NCI-H146 (cell line): ENCODE measurements at places on chromosomes 2 and 18.
A peak's percentile ranks its signal among the peaks of the same experiment; 100 is the strongest.

GRCh38 chr2:233811087-233811486, 33.0 kb downstream of the MROH2A start:
- DNase-seq, result no peak

- peak; percentile 17 for DNase-seq
These were observed 25.0 kb downstream of the CREG2 start for GRCh38 chr2:101362316-101362715.

DNA sequence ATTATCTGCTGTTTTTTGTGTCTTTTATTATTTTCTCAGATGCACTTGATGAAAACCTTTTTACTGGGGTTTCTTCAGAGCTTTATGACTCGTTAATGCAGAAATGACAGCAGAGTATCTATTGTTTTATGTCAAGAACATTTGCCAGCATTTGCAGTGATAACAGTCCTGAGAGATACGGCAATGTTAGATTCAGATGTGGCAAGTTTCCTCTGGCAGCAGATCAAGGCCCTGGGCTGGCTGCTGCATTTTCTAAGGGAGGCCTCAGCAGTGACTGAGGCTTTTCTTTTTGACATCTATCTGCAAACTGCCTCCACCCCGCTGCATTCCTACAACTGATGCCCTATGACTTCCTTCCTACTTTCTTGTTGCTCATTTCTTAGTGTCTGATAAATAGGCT, 40.2 kb downstream of the EFEMP1 start:
- no peak for DNase-seq

- DNase-seq, result no peak
These were observed 68.6 kb upstream of the LHCGR start for GRCh38 chr2:48824116-48824515.

GRCh38 chr2:42223855-42224268, 54.7 kb downstream of the EML4 start:
- no peak for DNase-seq

GRCh38 chr2:27664622-27665363, 1.1 kb downstream of the SLC4A1AP start:
- DNase-seq, result no peak

- no peak for DNase-seq
These were observed 81.3 kb upstream of the TMEM178A start for GRCh38 chr2:39584283-39584965.

DNA sequence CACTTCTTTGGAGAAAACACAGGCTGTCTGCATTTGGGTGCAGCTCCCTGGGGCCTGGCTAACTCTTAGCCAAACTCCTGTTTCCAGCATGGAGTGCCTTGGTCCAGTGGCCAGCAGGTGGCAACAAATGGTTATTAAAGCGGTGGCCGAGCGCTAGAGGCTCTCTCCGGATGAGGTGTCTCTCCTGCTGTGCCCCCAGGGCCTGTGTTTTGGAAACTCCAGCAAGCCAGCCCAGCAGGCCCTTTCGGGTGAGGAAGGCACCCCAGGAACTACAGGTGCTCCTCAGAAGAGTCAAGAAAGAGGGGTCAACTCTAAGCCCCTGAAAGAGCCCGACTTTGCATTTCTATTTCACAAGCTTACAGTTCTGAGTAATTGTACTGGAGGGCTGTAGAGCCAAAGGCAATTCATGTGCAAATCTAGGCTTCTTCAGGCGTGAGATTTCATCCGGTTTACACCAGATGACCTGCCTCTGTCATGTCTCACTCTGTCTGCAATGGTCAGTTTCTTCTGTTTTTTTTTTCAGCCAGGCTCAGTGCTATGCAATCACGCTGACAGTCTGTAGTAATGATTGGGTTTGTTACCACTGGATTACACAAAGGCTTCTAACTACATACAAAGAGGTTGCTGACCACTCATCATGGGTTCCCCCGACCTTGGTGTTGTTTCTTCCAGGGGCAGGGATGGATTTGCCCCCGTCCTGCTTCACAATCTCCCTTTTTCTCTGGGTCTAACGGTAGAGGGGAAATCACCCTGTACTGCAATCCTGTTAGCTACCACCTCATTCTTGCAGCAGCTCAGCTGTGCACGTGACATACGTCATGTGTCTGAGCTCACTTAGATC, 7.6 kb upstream of the CHRNA1 start:
- DNase-seq, result peak; percentile 62

DNA sequence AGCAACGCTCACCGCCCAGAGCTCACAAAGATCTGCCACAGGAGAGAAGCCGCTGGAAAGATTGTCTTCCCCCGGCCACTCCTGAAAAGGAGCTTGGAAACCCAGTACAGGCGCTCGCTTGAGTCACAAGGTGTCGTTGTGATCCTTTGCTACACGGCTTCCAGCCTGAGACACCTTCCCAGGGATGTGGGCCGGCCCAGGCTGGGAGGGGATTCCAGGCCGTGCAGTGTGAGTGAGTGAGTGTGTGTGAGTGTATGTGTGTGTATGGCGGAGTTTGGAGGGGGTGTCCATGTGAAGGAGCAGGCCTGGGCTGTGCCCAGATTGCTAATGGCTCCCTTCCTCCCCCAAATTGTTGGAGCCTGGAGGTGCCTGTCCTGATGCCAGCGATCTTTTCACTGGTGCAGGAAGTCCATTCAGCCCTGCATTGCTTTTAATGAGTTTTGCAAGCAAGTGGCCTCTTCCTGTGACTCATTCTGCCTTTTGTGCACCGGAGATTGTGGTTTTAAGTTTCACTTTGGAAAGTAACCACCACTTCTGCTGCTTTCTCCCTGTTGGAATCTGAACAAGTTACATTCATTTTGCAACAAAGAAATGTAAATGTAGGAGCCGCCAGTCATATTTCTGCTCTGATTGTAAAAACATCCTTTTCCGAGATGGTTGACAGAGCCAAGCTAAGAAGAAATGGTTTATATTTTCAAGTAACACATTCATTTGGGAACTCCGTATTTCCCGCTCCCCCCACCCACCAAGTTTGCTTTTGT, 83.7 kb downstream of the LPIN1 start:
- peak; percentile 70 for DNase-seq

DNA sequence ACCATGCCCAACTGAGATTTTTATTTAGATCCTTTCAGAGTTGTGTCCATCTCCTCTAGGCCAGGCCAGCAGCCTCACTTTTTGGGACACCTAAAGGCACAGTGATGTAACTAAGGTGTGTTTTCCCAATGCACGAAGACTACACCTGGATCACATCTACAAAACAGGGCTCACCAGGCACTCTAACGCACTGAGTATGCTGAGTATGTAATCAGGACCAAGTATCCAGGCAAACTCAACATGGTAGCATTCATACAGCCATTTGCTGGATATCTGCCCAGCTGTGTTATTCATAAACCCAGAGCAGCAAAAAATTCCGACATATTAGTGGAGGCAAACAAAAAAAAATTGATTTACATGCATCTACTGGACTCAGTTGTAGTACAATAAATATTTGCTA, 33.8 kb downstream of the LPIN2 start:
- no peak for DNase-seq

- peak; percentile 27 for DNase-seq
These were observed 16.2 kb downstream of the ADRA2B start for GRCh38 chr2:96099861-96100798.

- no peak for DNase-seq
These were observed 116.9 kb upstream of the SCN7A start for GRCh38 chr2:166610913-166611305.

DNA sequence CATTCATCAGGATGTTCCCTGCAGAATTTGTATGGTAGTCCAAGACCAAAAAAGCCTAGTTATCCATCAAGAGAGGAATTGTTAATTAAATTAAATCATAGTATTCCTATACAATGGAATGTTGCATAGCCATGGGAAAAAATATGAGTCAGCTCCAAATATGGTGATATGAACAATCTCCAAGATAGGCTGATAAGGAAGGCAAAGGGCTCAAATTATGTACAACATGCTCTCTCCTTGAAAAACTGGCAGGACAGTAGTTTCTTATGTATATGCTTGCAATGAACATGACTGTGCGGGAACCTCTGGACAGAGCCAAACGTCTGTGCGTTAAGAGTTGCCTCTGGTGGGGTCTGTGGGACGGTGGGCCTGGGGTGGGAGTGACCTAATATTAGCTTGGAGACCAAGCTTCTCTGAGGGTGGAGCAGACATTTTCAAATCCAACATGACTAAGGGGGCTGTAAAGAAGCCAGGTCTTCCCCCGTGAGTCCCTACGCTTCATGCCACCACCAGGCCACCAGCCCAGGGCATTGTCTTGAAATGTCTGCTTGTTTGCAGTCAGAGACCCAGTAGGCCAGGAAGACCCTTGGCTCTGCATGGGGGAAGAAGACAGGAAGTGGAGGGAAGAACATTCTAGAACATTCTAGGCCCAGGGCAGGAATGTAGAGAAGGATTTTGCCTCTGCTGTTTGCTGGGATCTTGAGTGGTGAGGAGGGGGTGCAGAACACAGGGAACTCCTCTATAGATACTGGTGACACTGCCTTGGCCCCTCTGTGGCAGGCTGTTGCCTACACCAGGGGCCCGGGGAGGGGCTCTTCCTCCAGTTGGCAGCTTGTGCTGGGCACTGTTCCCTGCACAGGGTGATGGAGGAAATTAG, 244.0 kb upstream of the HS6ST1 start:
- no peak for DNase-seq

GRCh38 chr18:54327818-54328217, 29.8 kb downstream of the STARD6 start:
- no peak for DNase-seq

DNA sequence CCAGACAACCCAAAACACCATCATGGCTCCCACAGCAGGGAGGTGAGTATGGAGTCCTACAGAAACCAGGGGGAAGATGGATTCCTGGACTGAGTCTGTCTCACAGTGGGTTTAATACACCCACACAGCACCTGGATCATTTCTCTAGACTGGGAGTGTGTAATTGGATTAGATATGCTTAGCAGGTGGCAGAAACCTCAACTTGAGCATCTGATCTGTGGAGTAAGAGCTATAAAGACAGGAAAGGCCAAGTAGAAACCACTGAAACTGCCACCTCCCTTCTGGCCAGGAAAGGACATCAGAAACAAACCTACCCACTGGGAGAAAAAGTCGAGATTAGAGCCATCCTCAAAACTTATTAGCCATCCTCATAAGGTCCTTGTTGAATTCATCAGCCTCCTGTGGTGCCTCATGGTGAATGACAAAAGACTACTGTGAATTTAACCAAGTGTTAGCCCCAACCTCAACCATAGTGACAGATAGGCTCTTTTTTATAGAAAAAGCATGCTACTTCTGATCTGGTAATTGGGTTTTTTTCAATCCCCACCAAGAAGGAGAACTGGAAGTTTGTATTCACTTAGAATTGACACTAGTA, 28.1 kb upstream of the CHST9 start:
- no peak for DNase-seq

- no peak for DNase-seq
These were observed 232.8 kb downstream of the KLHL29 start for GRCh38 chr2:23617811-23618215.

GRCh38 chr2:100742277-100743254, 77.4 kb upstream of the NPAS2 start:
- DNase-seq, result no peak

GRCh38 chr2:127067620-127068350, 39.2 kb downstream of the BIN1 start:
- DNase-seq, result no peak

GRCh38 chr2:60847854-60848253, 33.5 kb upstream of the REL start:
- DNase-seq, result no peak

DNA sequence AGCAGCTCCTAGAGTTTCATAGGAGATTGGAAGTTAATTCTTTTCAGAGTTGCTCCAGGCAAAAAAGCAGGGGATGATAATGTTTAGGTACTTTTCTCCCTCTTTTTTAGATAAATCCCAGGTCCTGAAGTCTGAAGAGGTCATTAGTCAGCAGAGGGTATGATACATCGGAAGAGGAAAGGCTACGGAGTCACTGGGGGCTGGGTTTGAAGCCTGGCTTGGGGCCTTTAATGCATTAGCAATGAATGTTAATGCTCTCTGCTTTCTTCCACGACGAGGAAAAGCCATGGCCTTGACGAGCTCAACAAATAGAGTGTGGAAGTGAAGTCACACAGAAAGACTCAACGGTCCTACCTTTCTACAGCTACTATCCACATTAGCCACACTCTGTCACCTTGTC, 235.1 kb downstream of the NCKAP5 start:
- no peak for DNase-seq

- DNase-seq, result no peak
These were observed 77.8 kb downstream of the ADAM23 start for GRCh38 chr2:206521115-206521514.

DNA sequence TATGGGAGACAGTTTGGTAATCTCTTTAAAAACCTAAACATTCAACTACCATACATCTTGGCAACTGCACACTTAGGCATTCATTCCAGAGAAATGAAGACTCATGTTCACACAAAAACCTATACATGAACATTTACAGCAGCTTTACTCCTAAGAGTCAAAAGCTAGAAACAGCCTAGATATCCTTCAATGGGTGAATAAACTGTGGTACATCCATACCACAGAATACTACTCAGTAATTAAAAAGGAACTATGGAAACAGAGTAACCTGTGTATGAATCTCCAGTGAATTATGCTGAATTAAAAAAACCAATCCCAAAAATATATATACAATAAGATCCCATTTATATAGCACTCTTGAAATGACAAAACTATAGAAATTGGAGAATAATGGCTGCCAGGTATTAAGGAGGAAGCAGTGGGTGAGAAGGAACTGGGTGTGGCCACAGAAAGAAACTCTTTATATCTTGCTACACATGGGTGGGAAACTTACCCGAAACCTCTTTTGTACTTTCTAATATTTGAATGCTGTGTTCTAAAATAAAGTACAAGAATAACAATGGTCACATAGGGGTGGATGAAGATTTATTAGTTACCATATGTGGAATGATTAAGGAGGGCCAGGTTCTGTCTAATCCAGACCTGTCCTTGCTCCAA, 13.7 kb downstream of the SESTD1 start:
- no peak for DNase-seq

GRCh38 chr2:44759823-44760222, 181.7 kb upstream of the SIX3 start:
- no peak for DNase-seq

- no peak for DNase-seq
These were observed 50.6 kb downstream of the SLC16A14 start for GRCh38 chr2:230018153-230018552.

DNA sequence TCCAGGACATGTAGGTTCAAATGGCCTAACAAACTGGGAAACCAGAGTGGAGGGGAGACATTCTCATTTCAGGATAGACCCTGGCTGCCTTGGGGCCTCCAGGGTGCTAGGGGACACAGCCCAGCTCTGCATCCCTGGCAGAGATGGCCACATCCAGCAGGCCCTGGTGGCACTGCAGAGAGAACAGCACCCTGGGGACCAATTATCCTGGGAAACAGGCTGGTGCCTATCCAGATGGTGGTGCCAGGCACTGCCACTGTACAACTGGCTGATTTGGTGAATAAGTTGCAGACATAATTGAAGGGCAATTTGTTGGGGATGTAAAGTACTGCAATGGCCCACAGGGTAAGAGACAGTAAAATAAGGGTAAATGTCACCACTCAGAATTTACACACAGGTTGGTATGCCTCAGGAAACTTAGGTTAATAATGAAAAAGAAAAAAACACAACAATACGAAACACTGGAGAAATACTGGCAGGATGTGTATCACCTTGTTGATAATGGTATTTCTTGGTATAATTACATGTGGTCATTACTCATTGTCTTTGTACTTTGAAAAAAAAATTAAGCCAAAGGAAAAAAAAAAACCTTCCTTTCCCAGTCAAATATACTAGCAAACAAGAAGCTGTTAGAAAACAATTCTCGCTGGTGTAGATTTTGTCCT, 12.8 kb upstream of the SFTPB start:
- DNase-seq, result no peak

- DNase-seq, result no peak
These were observed 335.7 kb upstream of the HS6ST1 start for GRCh38 chr2:128654408-128654807.

GRCh38 chr2:232927793-232928550, 57.9 kb downstream of the SNORC start:
- no peak for DNase-seq

- no peak for DNase-seq
These were observed 23.0 kb upstream of the TAF1B start for GRCh38 chr2:9820020-9820973.
